EH (cell line): ENCODE measurements at places on chromosomes 6 and 20.

DNA sequence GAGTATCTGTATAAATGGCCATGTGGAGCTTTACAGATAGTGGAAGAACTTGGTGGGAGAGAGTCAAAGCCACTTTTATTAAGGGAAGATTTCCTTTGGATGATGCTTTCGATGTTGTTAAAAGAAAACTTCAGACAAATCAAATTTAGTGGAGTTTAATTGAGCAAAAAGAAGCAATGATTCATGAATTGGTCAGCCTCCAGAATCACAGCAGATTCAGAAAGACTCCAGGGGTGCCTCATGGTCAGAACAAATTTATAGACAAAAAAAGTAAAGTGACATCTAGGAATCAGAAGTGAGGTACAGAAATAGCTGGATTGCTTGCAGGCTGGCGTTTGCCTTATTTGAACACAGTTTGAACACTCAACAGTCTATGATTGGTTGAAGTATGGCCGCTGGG lies 5.3 kb upstream of the CGA start:
- peak; percentile 75 for DNase-seq

DNA sequence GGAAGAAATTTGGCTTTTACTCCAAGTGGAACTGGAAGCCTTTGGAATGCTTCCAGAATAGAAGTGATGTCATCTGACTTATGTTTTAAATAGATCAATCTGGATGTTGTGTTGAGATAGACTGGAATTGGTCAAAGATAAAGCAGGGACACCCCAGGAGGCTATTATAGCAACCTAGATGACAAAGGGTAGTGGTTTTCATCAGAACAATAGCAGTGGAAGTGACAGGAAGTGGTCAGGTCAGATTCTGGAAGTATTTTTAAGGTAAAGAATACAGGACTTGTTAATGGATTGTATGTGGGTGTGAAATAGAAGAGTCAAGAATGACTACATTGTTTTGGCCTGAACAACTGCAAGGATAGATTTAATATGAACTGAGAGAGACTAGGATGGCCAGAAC lies 191.4 kb downstream of the ADGRB3 start:
- no peak for DNase-seq

GRCh38 chr6:99119109-99120031 lies 171.6 kb upstream of the FBXL4 start:
- peak; percentile 57 for DNase-seq

- no peak for DNase-seq
These were observed 16.3 kb downstream of the NTSR1 start for GRCh38 chr20:62724692-62725595.

DNA sequence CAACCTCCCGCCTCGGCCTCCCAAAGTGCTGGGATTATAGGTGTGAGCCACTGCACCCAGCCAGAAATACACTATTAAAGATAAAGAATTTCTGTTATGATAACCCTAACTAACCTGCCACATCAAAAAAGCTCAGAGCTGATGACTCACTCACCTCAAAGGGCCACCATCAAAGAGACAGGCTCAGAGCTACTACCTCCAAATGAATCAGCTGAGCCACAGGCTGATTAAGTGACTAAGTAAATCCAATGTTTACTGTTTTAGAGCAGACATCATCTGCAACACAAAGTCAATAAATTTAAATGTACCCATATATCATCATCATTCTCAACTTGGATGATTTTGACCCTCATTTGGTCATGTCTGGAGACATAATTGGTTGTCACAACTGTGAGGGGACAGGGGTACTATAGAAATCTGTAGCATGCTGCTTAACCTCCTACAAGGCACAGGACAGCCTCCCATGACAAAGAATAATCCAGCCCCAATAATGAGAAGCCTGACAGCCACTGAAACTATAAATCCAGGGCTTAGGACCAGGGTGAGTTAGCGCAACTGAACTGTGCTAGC lies 106.5 kb downstream of the ATP9A start:
- peak; percentile 51 for DNase-seq

- DNase-seq, result peak; percentile 75
These were observed 81.6 kb downstream of the NCOA7 start for GRCh38 chr6:125872259-125872921.
